ENCODE measurements at places on chromosomes 11 and 22.

GRCh38 chr22:22010358-22010757 is 27.8 kb upstream of the TOP3B start:
- no peak for DNase-seq

DNA sequence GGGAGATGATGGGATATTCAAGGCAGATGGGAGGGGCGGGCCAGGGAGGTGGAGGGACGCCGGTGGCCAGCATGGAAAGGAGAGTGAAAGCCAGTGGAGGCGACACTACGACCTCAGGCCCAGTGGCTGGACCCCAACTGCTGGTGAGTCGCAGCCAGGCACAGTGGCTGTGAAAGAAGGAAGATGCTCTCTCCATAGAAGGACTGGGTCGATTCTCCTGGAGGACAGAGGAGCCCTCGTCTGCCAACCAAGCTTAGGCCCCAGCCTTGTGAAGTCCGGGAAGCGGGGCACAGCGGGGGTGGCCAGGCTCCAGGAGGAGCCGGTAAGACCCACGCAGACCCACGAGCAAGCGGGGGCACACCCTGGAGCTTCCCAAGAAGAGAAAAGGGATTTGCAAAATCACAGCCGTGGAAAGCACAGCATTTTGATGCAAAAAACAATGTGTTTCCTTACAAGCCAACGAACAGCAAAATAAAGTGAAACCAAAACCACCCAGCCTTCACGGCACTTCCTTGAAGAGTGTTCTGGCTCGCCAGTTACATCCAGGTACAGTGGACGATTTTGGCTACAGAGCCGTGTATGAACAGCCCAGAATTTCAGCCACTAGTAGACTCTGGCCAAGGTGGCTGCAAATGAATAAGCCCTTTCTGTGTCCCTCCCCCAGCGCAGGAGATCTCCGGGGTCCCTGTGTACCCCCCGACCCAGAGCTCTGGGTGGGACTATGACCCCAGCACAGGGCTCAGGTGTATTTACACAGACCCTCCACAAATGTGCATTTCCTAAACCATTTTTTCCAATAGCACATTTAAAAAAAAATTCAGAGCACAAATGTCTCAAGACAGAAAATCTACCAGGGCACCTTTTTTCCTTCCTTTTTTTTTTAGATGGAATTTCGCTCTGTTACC is 96.9 kb downstream of the TRMU start:
- peak; percentile 12 for DNase-seq

GRCh38 chr11:7353100-7353499 is 101.4 kb downstream of the SYT9 start:
- DNase-seq: no peak

DNA sequence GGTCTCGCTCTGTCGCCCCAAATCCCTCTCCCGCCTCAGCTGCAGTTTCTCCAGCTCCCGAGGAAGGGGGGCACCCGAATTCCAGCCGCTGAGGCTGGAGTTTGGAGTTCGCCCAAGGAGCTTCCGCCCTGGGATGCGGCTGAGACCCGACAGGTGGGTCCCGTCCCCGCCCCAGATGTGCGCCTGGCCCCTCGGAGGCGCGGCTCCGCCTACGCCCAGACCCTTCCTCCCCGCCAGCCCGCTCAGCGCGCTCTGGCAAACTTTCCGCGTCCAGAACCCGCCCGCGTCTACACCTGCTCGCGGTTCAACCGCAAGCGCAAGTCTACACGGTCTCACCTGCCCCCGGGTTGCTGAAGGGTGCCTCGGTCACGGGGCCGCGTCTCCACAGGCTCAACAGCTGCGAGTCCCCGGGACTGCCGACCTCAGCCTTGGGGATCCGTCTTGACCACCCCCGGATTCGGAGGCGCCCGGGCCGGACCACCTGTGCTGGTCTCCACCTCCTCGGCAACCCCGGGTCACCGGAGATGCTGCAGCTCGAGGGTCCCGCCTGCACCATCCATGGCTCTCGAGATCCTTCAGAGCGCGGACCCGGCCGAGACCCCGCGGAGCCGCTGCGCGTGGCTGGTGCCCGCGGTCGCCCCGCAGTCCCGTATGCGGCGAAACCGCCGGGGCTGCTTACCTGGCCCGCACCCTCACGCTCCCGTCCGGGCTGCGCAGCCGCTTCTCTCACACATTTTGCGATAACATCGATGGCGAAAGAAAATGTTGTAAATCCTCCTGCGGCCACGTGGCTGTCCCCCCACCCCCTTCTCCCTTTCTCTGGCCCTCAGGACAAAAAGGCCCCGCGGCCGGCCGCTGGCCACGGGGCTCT is 63.6 kb downstream of the NFAM1 start:
- DNase-seq: peak; percentile 15

DNA sequence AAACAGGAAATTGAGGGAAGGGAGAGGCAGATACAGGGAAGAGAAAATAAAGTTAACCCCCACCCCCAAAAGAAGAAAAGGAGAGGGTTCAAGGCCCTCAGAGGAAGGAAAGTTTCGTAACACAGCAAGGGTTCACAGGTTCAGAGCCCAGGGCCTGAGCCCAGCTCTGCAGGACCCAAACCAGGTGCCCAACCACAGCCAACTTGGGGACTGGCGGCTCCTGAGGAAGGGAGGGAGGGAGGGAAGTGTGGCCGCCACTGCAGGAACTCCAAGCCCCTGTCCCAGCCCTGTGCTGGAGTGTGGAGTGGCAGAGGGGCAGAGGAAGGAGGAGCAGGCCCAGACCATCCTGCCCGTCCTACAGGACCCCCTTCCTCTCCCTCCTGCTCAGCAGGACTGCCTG is 59.2 kb downstream of the ELFN2 start:
- no peak for DNase-seq

All from activated CD4-positive, alpha-beta T cell treated with anti-CD3 and anti-CD28 coated beads, Interleukin-2, amount 50 U/mL, for 1 hour (primary cell).